Activated CD4-positive, alpha-beta T cell treated with anti-CD3 and anti-CD28 coated beads, Interleukin-10, Interleukin-2, amounts not matched to agents 100 ng/mL and 50 ng/mL, durations not matched to agents 16 hours and 8 hours (primary cell): ENCODE measurements at places on chromosomes 1 and 21.

GRCh38 chr1:22983944-22984343 lies 11.3 kb upstream of the LACTBL1 start:
- DNase-seq, result no peak

DNA sequence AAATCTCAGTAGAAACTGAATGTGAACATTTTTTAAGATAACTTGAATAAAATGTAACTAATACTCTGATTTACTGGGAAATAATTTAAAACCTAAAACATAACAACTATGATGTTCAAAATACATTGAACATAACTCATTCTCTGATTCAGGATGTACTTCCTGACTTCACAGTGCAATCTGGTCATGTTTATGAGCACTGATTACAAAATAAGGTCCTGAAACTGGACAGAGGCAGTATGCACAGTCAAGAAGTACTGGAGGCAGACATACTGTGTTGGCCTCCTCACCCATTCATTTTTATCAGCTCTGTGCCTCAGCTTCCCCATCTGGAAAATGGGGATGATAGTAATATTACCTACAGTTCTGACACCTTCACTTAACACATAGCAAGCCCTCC lies 651.3 kb downstream of the PTPRC start:
- no peak for DNase-seq

- DNase-seq, result no peak
Observed at GRCh38 chr1:240122639-240123613, 31.2 kb downstream of the FMN2 start.

GRCh38 chr1:56464294-56464693 lies 115.1 kb downstream of the PLPP3 start:
- no peak for DNase-seq

- peak; percentile 27 for DNase-seq
Observed at GRCh38 chr1:97849345-97850340, 71.2 kb downstream of the DPYD start.

GRCh38 chr1:86704972-86705664 lies 742 bp downstream of the SH3GLB1 start:
- peak; percentile 52 for DNase-seq

DNA sequence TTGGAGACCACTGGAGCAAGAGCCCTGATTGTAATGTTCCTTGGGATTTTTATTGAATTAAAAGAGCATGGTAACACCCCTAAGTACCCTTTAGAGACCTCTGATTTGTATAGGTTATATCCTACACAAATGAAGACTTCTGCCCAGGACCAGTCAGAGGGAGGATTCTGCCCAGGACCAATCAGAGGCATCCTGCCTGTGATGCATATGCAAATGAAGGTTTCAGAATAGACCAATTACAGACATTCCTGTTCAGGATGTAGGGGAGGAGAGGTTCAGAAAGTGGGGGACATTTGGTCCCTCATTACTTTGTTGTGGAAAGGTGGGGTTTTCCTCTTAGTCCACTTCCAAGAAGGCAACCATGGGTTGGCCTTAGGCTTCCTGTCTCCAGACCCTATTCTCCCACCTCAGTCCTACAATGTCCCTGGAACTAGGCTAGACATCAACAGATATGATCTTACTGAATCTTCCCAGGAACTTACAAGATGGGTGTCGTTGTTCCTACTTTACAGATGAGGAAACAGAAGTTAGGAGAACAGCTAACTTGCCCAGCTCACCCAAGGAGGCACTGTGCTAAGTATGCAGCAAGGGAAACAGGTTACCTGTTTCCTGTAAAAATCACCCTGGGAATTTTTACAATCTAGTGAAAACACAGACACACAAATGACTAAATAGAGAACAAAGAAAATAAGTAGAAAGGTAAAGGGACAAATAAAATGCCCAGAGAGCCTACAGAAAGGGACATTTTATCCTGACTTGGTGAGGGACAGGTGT lies 36.8 kb upstream of the SFPQ start:
- no peak for DNase-seq

- DNase-seq, result no peak
Observed at GRCh38 chr1:10643607-10644306, 152.7 kb downstream of the CASZ1 start.

DNA sequence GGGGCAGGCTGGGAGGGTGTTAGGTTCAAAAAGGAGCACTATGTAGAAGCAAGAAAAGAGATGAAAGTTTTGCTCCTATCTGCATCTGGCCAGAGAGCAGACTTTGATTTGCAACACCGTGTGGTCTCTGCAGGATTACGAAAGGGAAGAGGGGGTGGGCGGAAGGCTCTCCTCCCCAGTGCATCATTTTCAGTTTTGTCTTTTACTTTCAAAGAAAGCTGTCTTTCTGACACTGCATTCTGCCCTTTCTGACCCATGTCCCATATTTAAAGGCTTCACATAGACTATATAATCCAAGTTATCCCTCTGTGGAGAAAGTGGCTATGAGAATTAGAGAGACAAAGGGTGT lies 126.5 kb downstream of the RHOU start:
- DNase-seq, result peak; percentile 64

DNA sequence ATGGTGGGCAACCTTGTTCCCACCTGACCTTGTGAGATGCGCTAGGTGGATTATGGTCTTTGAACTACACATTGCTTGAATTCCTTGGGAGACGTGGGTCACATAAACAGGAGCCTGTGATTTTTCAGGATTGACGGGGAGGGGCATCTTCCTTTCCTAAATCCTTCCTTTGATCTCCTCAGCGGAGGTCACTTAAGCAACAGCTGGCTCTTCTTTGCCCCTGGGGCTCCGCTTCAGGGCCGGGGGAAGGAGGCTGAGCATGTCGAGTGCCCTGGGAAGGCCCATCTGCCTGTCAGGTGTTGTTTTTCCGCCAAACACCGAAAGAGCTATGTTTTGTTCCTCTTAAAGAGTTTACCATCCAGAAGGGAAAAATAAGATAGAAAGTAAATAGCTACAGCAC lies 40.6 kb downstream of the KIF26B start:
- no peak for DNase-seq

GRCh38 chr1:3383679-3384078 lies 70.8 kb upstream of the ARHGEF16 start:
- DNase-seq, result no peak

- DNase-seq, result no peak
Observed at GRCh38 chr1:183480971-183481441, 8.7 kb downstream of the SMG7 start.

DNA sequence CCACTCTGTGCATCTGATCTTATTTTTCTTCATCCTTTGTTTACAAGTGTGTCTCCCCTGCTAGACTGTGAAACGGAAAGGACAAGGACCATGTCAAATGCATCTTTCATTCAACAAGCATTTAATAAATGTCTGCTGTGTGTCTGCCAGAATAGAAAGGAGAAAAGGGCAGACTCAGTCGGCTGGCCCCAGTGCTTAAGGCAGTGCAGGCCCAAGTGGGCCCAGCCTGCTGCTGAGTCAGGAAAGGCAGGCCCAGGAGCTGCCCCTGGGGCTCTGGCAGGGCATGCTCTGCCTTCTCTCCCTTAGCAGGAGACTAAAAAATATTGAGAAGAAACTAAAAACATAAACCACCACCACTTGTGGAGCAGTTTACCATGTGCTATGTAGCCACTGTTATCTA lies 38.1 kb downstream of the PLEKHA6 start:
- DNase-seq, result no peak

- DNase-seq, result peak; percentile 82
Observed at GRCh38 chr21:28745131-28746016, 247.3 kb downstream of the LTN1 start.

- DNase-seq, result no peak
Observed at GRCh38 chr1:1283821-1284220, 3.6 kb downstream of the SCNN1D start.

DNA sequence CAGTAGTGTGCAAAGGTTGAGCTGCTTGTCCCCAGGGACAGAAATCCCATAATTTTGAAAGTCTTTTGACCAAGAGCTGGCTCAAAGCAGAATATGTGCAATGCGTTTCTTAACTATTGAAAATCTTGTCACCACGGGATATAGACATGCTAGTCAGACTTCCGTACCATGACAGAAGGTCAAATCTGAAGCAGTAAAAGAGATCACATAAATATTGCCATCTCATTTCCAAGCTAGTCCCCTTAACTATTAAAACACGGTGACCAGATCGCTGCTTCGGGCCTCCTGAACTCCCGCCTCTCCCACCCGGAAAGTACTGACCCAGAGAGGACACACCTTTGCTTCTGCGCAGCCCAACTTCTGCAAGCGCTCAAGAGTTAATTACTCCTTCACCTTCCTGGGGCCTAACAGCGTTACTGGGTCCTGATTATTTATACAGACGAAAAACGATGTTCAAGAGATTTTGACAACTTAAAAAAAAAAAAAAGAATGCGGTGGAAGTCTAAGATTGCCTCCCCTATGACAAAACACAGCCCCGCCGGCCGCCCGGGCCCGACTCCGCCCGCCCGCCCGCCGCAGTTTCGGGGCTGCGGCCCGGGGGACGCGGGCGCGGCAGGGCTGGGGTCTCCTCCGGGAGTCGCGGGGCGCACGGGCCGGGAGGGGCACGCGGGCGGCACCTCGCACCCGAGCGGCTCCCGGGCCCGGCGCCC lies 692 bp downstream of the SORT1 start:
- DNase-seq, result no peak

- no peak for DNase-seq
Observed at GRCh38 chr1:25566730-25567341, 23.4 kb downstream of the LDLRAP1 start.

DNA sequence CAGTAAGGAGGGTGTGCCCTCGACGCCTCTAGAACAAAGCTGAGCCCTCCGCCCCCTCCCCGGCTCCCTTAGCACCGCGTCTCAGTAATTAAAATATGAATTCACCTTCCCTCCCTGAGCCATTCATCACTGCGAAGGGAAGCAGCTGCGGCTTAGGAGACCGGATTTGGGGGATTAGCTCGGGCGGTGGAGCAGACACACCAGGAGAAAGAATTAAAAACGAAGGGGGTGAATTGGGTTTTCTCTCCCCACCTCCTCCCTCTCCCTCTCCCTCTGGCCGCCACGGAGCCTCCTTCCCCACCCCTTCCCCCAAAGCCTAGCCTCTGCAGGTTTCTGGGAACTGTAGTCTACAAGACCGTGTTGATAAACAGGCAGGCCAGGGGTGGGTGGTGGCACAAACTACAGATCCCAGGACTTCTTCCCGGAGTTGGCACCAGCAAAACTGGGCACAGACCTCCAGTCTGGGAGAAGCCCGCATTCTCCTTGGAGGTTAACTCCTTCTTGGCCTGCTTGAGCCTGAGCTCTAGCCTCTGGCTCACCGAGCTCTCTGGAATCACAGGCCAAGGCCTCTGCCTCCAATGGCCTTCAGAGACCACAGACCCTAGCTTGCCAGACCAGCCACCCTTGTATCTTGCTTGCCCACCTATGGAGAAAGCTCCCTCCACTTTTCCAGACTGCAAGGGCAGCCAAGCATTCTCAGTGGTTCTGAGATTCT lies 10.8 kb downstream of the BLACAT1 start:
- DNase-seq, result no peak

DNA sequence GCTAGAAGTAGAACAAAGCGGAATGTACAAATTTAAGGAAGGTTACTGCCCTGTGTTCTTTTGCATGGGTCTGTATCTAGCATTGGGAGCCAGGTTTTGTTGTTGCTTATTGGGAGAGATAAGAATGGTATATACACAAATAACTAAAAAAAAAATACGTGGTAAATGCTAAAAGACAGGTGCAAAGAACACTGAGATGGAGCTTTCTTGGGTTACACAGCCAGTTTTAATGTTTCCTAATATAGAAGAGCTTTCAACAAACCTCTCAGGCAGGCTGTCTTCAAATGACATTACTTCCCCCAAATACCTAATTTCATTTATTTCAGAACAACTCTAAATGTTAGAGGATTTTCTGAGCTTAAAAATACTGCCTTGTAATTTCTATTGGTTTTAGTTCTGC lies 1.4 kb upstream of the MDM4 start:
- DNase-seq, result no peak

DNA sequence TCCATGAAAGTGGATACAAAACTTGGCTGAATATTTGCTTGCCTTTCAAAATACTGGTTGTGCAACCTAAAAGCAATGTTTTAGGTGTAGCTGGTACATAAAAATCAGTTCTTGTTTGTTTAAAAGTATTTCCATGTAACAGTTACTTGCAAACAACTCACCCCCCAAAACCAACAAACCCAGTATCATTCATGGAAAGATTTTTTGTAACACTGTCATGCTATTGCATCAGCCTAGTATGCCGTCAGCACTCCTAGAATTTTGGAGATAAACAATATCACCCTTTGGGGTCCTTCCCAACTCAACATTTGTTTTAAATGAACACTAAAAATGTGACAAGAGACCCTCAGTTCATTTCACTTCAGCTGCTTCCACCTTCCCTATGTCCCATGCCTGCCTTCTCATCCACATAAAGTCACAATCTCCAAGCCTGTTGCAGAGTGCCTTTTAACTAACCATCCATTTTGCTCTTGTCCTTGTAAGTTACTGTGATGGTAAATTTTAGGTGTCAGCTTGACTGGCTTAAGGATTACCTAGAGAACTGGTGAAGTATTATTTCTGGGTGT lies 425.3 kb downstream of the DUSP10 start:
- DNase-seq, result no peak

GRCh38 chr1:31111290-31111951 lies 45.9 kb upstream of the PUM1 start:
- DNase-seq, result no peak

DNA sequence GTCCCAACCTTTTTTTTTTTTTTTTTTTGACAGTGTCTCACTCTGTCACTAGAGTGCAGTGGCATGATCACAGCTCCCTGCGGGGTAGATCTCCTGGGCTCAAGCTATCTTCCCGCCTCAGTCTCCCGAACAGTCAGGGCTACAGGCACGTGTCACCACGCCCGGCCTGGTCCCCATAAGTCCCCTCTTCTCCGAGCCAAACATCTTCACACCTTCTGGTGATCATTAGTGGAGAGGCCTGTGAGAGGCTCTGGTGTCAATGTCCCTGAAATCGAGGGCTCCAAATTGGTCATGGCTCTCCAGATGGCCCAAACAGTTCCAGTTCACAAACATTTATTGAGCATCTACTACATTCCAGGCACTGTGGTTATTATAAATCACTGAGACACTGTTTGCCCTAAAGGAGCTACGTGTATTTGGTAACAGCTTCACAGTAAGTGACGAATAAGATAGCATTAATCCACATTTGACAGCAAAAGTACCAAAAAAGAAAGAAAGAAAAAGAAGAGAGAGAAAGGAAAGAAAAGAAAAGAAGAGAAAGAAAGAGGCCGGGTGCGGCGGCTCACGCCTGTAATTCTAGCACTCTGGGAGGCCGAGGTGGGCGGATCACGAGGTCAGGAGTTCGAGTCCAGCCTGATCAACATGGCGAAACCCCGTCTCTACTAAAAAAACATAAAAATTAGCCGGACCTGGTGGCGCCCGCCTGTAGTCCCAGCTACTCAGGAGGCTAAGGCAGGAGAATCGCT lies 867 bp upstream of the TIMM17A start:
- peak; percentile 19 for DNase-seq
